ENCODE measurements at places on chromosomes 5 and 9.

- no peak for DNase-seq
Measured at GRCh38 chr5:158899211-158899610, 200.5 kb downstream of the EBF1 start.

DNA sequence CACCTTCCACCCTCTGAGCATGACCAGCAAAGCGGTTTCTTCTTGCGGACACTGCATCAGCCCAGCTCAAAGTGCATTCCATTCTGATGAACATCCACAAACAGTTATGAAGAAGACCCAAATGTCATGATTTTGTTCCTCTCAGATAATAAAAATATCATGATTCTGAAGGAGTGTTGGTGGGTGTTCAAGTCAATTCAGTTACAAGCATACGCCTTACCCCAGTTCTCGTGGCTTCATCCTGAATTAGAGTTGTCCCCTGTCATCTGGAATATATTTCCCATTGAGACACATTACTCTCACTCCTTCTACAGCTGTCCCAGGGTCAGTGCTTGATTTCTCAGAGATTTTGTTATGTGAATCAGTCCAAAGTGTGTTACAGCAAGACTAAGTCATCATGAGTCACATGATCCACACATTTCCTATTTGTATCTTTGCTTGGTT is 325.4 kb downstream of the RFX3 start:
- DNase-seq = no peak

- DNase-seq = no peak
Measured at GRCh38 chr9:34572092-34572491, 17.4 kb downstream of the CNTFR start.

DNA sequence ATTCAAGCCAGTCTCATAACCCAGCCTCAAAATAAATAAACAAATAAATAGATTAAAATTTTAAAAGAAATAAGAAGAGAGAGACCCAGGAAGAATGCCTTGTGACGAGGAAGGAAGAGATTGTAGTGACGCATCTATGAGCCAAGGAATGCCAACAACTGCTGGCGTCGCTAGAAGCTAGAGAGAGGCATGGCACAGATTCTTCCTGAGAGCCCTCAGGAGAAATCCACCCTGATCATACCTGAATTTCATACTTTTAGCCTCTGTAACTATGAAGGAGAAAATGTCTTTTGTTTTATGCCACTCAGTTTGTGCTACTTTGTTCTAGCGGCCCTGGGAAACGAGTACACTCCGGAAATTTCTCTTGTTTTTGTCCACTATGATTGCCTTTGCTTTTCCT is 103.9 kb downstream of the C9orf50 start:
- DNase-seq = no peak

DNA sequence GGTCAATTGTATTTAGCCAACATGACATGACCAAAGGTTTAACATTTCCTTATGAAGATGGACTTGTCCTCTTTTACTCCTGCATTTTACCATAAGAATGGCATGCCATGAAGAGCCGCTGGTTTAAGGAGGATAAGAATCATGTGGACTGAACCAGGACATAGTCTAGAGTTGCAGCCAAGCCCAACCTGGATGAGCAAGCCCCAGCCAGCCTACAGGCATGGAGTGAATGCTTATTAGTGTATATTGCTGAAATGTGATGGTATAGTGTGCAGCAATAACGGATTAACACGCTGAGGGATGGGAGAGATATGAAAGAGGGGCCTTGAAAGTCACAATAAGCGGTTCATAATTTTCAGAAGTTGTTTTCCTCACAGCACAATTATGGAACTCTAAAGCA is 523.2 kb downstream of the NTRK2 start:
- no peak for DNase-seq

DNA sequence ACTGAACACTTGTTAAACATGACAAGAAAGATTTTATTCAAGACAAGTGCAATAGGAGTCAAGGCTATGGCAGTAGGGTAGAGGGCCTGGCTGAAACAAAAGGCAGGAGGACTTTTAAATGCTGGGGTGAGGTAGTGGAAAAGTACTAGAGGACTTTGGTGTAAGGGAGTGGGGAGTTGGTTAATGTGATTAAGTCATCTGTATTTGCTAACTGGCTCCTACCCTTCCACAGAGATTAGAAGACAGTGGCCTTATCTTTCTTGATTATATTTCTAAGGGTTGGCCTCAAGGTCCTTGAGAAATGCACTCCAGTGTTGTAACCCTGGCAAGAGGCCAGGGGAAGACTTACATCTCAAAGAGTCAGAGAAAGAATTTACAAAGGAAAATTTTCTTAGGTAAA is 160.2 kb upstream of the FTMT start:
- no peak for DNase-seq

DNA sequence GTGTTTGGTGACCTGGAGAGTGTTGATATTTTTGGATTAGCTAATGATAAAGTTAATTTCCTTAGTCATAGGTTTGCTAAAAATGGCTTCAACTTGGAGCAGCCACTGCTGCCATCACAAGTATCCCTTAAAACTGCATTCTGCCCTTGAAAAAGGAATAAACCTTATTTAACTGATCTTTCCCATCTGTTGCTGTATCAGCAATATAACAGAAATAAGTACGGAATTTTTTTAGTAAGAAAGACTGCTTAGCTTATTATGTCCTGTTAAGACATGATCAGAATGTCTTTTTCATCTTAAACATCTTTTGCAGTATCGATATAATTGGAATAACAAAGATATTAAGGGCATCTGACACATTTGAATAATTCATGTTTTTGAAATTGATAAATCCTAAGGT is 75.7 kb downstream of the LNPEP start:
- DNase-seq = no peak

DNA sequence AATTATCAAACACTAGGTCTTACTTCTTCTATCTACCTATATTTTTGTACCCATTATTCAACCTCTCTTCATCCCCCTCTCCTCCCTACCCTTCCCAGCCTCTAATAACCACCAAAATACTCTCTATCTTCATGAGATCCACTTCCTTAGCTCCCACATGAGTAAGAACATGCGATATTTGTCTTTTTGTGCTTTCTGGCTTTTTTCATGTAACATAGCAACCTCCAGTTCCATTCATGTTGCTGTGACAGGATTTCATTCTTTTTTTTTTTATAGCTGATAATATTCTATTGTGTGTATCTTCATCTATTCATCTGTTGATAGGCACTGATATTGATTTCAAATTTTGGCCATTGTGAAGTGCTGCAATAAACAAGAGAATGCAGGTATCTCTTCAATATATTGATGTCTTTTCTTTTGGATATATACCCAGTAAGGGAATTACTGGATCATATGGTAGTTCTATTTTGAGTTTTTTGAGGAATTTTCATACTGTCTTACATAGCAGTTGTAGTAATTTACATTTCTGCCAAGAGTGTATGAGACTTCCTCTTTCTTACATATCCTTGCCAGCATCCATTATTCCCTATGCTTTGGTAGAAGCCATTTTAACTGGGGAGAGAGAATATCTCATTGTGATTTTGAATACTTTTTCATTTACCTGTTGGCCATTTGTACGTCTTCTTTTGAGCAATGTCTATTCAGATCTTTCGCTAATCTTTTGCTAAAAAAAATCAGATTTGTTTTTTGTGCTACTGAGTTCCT is 156.8 kb downstream of the DCP2 start:
- no peak for DNase-seq

DNA sequence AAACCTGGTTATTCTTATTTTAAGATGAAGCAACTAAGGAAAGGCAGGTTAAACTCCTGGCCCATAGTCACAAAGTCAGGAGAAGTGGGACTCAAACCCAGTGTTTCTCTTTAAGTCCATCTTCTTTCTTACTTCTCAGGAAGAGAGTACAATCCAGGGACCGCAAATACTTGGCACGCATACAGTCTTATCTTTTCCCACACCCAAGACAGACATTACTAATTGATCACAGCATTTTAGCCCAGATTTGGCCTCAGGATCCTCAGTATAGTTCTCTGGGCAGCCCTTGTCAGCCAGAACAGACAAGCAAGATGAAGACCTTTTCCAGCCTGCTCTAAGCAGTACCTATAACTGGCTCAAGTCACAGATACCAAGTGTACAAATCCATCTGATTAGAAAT is 125.5 kb upstream of the RAI14 start:
- DNase-seq = no peak

GRCh38 chr5:13785781-13786415 is 158.6 kb downstream of the DNAH5 start:
- DNase-seq = no peak

GRCh38 chr5:78377718-78378105 is 17.3 kb downstream of the SCAMP1 start:
- no peak for DNase-seq

DNA sequence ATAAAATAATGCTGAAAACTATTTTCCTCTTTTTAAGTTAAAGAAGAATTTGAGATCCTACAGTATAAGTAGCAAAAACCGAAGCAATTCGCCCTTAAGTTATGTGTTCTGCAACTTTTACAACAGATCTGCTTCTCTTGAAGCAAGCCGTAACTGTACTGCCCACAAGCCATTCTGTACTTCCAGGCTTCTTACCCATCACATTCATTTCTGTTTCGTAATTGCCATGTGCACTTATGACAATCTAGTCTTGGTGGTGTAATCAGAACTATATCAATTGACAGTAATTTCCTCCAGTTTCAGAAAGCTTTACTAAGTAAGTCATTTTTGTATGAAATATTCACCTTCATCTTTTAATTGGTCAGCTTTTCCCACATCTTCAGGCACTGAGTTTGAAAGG is 13.8 kb downstream of the SGTB start:
- DNase-seq = no peak

GRCh38 chr5:90915393-90915792 is 356.8 kb downstream of the ADGRV1 start:
- no peak for DNase-seq

Measured in LNCaP clone FGC (cell line).